Cardiac muscle cell (in vitro differentiated cells and primary cell): ENCODE measurements at places on chromosomes 2 and 18. TPM values are rescaled to one million over a fixed set of nuclear protein-coding genes. Genes with fewer than 3 reads are reported as not detected.
A peak's percentile ranks its signal among the peaks of the same experiment; 100 is the strongest.

DNA sequence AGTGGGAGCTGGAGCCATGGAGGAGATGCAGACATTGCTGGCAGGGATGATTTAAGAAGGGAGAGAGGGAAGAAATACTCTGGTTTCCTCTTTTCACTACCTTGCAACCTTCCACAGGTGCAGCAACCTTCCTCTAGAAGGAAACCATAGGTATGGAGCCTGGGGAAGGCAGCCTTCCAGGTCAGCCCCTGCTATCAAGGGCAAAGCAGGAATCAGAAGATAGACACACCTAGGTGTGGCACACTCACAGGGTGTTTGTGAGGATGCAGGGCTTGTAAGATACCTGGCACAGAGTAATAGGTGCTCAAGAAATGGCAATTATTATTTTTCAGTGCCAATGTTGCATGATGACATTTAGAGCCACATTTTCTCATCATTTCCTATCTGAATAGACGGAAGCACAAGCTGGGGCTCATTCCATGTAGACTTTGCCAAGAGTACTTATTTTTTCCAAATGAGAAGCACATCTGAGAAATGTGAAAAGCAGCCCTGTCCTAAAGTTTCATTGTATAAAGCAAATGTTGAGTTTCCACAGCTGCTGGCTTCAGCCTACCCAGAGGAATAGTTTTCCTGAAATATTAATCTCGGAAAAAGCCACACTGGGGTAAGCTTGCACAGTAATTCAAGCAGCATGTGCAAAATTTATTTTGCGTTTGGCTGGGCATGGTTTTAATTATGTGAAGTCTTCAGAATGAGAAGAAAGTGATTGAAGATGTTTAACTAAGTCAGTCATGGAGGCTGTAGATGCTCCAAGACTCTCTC is 20.6 kb downstream of the EVA1A start:
- no peak for DNase-seq

DNA sequence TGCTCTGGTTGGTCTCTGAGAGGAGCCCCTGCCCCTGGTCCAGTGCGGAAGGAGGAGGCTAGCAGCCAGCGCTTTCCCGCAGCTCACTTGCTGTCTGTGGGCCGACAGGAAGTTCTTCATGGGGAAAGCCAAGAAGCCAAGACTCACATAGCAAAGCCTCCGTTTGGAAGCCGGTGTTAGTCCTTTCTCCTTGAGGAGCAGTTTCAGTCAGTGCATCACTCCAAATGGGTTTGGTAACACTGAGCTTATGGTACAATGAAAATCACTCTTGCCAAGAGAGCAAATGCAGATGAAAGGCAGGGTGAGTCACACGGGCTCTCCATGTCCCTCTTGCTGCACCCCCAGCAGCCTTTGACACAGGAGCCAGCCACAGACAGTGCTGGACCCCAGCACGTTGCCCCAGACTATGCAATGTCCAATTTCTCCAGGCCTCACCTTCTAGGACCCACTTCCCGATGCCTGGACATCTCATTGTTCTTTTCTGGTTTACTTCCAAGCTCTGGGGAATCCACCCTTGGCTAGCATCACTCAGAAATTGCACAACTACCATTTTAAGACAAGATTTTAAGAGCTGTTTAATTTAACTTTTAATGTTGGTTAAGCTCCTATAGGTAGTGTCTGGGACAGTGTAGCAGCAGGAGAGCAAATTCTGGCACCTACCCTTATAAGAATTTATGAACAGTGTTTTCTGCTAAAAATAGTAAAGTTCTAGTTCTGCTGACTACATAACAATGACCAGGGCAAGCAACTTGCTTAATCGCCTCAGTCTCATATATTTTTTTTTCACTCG is 174.9 kb downstream of the ASB1 start:
- DNase-seq: no peak

DNA sequence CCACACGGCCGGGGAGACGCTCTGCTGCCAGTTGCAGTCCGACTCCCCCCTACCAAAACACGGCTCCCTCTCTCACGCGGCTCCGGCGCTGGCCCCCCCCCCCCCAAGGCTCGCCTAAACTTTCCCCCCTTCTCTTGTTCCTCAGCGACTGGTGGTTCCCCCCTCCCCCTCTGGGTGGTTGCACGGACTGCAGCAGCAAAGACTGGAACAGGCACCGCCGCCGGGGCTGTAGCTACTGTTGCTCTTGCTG is 281 bp downstream of the XPO1 start:
- DNase-seq: no peak

- DNase-seq: no peak
These were observed 75.5 kb downstream of the DTNB start for GRCh38 chr2:25597881-25598280.

- no peak for DNase-seq
These were observed 28.4 kb upstream of the PXDN start for GRCh38 chr2:1772471-1773267.

DNA sequence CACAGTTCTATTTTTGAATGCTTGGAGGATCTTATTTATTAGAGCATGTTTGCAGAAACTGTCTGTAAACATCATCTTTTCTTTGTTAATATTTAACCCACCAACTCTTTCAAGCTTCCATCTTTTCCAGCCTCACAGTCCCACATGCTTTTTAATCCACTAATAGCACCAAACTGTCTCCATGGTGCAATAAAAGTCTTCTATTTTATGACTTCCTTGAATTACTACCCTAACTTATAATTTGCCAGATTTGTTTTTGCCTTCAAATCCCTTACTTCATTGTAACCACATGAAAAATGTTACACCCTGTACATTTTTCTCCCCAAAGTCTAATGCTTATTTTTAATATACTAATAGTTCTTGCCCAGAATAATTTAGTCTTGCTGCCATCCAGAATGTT is 792.6 kb downstream of the PLCL1 start:
- DNase-seq: no peak

Gene UGT1A5
- total RNA-seq: not detected in 2 replicates

Gene HOXD9
- total RNA-seq: not detected in 2 replicates

DNA sequence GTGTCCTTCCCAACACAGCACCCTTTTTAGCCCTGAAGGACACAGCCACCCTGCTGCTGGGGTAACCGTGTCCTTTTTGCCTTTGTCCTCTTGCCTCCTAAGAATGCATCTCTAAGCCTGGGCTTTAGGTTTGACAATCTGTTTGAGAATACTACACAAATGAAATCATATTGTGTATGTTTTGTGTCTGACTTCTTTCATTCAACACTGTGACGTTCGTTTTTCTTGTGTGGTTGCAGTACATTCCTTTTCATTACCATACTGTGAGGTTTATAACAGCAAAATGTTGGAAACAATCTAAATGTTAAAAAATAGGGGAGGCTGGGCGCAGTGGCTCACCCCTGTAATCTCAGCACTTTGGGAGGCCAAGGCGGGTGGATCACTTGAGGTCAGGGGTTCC is 11.2 kb downstream of the ASPRV1 start:
- DNase-seq: no peak

DNA sequence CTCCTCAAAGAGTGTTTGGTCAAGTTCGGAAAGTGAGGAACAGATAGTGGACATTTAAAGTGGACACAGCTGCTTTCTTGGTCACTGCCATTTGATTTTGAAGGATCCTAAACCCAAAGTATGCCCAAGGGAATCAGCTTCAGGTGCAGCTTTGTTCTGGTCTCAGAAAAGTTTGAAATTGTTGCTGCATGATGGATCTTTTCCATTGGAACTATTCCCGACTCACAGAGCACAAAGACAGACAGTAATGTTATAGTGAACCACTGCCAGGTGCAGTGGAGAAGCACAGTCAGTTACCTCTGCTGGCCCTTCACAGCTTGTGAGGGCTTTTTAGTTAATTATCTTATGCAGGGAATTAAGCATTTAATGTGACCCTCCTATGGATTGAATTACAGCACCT is 301.7 kb downstream of the PHLPP1 start:
- no peak for DNase-seq

DNA sequence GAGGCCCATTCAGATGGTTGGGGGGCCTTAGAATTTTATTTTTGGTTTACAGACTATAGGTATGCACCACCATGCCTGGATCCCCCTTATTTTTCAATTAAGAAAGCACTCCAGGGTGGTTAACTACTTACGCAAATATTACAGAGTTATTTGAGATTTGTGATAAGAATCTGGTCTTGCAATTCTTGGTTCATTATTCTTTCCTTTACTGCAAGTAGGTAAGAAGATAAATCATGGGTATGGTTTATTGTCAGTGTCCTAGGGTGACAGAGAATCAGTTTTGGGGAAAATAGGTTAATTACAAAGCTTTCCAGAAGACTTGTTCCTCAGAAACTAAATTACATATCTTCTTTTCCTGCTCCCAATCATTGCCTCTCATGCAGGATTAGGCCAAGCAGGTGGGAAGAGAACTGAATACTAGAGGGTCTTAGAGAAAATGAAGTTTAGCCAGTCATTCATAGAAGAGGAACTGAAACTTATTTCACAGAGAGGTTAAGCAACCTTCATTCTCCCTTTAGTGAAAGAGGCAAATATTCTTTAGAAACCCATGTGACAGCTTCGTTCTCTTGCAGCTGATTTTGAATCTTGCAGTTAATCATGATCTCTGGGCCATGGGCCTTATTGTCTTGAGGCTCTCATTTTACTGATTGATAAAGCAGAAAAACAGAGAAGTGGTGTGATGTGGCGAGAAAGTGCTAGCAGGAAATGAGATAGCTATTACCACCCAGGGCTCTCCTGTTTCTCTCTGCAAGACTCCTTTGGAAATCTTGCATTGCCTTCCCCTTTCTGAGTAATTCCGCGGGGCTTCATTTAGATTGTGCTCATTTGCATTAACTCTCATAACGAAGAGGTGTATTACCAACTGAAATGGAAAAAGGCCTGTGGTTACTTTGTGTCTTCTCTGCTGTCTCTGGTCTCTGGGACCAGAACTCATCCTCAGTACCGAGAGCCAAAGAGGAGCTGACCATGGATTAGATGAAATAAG is 44.8 kb upstream of the ARHGAP25 start:
- no peak for DNase-seq

DNA sequence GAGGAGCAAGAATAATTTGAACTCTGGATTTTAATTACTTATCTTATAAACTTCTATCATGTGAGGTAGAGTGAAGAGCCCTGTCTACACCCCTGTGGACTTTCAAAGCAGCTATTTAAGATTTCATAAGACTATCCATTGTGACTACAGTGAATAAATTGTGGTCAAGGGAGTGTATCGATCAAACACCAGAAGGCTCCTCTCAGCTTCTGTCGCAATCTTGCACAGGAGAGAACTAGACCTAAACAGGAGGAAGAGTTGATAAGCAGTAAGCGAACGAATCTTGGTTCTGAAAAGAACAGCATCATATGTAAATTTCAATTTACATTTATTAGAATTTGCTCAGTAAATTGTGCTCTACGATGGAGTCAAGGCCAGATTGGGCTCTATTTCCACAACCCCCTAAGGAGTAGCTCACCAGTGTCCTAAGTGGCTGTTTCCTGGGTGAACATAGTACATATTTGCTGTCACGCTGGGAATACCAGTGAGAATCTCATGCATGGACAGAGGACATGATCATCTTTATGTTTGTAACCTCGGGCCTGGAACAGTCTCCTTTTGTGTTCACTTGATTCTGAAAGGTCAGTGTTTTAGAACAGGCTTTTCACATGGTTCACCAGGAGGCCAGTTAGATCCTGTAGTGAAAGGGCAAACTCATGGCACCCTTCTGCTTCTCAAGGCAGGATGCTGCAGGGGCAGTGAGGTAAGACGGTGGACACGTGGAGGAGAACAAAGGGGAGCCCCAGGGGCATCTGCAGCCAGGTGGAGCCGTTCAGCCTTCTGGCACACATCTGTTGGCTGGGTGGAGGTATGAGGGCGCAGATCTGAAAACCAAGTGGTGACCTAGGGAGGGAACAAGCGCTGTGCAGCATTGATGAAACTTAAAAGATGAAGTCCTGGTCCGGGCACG is 33.3 kb downstream of the NPAS2 start:
- no peak for DNase-seq

Gene TUBA3E
- total RNA-seq: not detected in 2 replicates

DNA sequence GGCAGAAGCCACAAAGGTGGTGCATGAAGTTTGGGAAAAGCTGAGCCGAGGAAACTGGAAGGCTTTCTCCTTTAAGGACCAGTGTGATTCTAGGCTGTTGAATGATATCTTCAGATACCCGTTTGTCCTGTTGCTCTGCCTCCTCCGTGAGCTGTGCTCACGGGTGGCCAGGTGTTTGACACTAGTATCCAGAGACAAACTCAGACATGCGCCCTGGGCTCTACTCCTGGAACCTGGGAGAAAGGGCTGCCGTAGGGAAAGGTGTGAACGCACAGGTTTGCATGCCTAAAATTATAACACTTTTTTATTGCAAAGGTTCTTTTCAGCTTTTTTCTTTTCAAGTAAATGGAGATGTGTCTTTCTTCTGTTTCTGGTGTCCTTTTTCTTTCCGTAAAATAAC is 81.6 kb downstream of the AGAP1 start:
- no peak for DNase-seq

- DNase-seq: no peak
These were observed 43.6 kb downstream of the SPRED2 start for GRCh38 chr2:65388596-65389390.

GRCh38 chr2:149928011-149928410 is 340.4 kb upstream of the MMADHC start:
- DNase-seq: no peak

GRCh38 chr2:25473758-25474340 is 132.1 kb upstream of the DNMT3A start:
- peak; percentile 80 for DNase-seq

- DNase-seq: peak; percentile 57
These were observed 343.3 kb downstream of the CYP26B1 start for GRCh38 chr2:71804281-71804751.

DNA sequence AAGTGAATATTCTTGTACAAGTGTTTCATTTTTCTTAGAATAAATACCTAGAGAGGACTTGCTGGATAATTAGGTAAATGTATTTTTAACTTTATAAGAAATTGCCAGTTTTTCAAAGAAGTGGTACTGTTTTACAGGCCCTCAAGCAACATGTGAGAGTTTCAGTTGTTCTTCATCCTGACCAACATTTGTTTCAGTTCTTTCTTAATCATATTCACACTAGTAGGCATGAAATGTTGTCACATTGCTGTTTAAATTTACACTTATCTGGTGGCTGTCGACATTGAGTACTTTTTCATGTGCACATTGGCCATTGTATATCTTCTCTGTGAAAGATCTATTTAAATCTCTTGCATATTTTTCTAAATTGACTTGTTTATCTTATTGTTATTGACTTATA is 178.1 kb downstream of the ACOXL start:
- DNase-seq: no peak
